ENCODE measurements at places on chromosomes 1 and 21.
A peak's percentile ranks its signal among the peaks of the same experiment; 100 is the strongest.

DNA sequence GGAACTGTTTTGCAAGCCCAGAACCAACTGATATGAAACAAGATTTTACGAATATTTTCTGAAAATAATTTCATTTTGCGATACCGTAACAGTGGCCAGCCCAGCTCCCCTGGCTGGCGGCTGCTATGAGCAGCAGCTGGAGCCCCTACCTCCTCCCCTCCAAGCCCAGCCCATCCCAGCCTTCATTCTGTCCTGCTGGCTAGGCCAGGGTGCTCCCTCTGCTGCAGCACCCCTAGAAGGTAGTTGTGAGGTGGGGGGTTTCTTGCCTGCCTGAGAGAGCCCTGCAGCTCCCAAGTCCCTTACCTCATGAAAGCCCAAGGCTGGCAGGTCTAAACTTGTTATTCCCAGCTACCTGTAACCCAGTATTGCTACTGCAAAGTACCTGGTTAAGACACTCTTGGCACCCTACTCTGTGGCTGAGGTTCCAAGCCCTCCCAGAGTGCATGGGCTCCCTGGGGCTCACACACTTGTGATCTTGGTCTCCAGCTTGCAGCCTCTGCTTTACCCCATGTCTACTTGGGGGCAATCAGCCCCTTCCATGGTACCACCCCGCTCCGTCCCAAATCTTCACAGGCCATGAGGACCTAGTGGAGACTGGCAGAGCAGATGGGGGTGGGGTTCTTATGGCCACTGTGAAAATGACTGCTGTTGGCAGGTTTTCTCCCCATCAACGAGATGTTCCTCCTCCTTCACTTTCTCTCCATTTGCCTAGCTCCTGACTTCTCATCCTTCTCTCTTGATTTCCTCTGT is 239.8 kb downstream of the TRABD2B start:
- DNase-seq: no peak

GRCh38 chr1:223304931-223305330 is 59.0 kb downstream of the SUSD4 start:
- DNase-seq: no peak

- DNase-seq: no peak
Observed at GRCh38 chr21:35102488-35103371, 53.6 kb upstream of the RUNX1 start.

DNA sequence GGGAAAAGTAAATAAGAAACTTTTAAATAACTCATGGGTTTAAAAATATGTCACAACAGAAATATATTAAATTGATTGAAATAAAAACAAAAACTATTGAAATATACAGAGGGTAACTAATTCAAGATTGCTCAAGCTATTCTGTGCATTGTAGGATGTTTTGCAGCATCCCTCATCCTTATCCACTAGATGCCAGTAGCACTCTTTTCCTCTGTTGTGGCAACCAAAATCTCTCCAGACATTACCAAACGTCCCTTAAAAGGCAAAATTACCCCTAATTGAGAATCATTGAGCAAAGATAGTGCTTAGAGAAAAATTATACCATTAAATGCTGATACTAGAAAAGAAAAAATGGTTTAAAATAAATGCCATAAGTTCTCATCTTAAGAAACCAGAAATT is 682.6 kb downstream of the RWDD3 start:
- DNase-seq: no peak

DNA sequence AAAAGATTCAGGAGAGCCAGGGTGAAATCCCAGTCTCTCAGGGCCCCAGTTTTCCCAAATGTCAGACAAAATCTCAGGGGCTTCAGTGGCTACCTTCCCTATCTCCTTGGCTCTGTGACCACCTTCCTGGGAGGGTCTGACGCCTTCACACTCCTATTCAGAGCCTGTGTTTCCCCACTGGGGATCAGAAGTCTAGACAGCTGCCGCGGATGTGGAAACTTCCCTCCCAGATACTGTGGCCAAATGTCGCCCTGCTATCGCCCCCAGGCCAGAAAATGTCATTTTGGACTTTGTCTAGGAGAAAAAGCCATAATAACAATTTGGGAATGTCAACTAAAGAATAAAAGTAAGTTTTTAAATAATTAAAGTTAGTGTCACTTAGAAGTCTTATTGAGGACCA is 15.9 kb downstream of the A3GALT2 start:
- no peak for DNase-seq

DNA sequence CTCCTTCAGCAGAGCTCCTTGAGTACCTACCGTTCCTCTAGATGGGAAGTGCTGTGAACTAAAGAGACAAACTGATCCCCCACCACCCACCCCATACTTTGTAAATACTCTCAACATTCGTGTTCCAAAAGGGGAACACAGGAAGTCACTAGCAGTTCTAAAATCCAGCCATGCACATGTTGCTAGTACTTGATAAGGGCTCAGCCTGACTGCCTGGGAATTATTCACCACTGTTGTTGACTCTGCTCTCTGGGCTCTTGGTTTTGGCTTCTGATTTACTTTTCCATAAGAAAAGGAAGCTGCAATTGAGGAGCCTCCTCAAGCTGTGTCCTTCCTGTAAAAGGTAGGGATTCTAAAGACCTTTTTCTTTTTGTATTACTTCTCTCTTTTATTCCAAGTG is 67.5 kb downstream of the IVNS1ABP start:
- no peak for DNase-seq

- no peak for DNase-seq
Observed at GRCh38 chr1:67803380-67804279, 29.6 kb downstream of the GNG12 start.

DNA sequence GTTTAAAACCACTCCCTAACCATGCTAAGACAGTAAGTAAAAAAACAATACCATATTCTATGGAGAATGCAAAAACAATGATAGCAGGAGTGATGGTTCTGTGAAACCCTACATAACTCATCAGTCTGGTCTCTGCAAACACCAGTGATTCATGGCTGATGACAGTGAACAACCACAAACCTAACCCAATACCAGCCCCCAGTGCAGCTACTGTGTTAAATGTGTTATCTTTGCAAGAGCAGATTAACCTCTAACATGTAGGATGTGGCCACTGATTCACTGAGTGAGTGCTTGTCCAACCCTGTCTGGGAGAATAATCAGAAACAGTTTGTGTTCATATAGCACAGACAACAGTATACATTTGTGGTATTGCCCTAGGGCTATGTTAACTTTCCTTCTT is 100.2 kb upstream of the COG2 start:
- DNase-seq: no peak

GRCh38 chr1:38208716-38209632 is 162.4 kb upstream of the POU3F1 start:
- DNase-seq: no peak

GRCh38 chr21:45898781-45899180 is 82.8 kb upstream of the COL6A1 start:
- DNase-seq: no peak

DNA sequence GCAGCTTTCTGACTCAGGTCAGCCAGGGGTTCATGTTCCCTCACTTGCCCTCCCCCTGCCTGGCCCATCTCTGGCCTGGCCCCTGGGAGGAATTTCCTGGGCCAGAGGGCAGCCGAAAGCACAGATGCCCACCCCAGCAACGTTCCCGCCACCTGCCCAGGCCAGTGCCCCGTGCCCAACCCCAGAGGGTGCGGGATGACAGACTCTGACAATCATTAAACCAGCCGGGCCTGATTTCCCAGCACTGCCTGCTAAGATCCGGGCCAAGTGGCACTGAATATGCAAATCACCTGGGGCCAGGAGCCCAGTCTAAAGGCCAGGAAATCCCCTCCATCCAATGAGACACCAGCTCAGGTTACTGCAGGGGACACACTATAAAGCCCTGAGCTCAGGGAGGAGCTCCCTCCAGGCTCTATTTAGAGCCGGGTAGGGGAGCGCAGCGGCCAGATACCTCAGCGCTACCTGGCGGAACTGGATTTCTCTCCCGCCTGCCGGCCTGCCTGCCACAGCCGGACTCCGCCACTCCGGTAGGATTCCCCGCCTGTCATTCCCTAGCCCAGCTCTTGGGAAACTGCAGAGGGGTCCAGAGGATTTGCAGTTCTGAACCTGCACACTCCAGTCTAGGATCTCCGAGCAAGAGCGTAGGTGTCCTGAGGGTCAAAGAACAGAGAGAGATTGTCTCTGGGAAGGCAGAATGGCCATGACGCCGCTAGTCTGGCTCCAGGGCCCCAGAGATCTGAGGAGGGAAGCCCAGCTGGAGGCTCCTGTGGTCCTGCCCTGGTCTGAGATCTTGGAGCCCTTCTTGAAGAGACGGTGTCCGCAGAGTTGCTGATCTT is at the start of gene ELF3:
Gene ELF3, plus strand, starts transcription at position 408 of the 836 bp plus-strand sequence. CDS start 550 bp downstream, outside the sequence.
- no peak for DNase-seq

- DNase-seq: peak; percentile 84
Observed at GRCh38 chr1:247448107-247448791, 9.7 kb downstream of the OR2B11 start.

- no peak for DNase-seq
Observed at GRCh38 chr1:44696789-44697345, 22.4 kb downstream of the ARMH1 start.

GRCh38 chr1:214228976-214229375 is 52.0 kb upstream of the SMYD2 start:
- DNase-seq: no peak

- no peak for DNase-seq
Observed at GRCh38 chr1:77514921-77515776, 167.3 kb downstream of the ZZZ3 start.

GRCh38 chr1:77467741-77468140 is 185.9 kb downstream of the AK5 start:
- DNase-seq: no peak

- no peak for DNase-seq
Observed at GRCh38 chr1:87182611-87183010, 146.1 kb upstream of the LMO4 start.

- DNase-seq: no peak
Observed at GRCh38 chr1:5111581-5111980, 457.2 kb downstream of the AJAP1 start.

DNA sequence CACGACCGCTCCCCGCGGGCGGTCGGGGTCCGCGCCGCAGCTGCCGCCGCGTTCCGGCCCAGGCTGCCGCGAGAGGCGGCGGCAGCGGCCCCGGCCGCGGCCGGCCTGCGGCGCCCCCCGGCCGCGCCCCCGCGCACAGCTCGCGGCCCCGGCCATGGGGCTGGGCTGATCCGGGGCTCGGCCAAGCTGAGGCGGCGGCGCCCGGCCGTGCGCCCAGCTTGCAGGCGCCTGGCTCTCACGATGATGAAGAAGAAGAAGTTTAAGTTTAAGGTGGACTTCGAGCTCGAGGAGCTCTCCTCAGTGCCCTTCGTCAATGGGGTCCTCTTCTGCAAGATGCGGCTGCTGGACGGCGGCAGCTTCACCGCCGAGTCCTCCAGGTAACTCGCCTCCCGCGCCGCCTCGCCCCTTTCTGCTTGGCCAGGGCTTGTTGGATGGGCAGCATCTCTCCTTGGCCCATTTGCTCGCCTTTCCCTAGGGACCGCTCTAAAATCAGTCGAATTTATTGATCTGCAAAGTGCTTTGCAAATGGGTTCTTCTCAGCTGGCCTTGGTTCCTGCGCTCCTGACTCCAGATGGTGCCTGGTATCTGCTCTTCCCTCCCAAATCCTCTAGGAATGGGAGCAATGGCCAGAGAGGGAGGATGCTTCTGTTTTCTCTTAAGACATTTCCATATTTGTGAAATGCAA is 431 bp downstream of the EEIG2 start:
- DNase-seq: no peak

GRCh38 chr1:190124068-190124467 is 353.6 kb downstream of the BRINP3 start:
- no peak for DNase-seq

GRCh38 chr1:80645621-80646020 is 1155.1 kb upstream of the ADGRL2 start:
- no peak for DNase-seq

DNA sequence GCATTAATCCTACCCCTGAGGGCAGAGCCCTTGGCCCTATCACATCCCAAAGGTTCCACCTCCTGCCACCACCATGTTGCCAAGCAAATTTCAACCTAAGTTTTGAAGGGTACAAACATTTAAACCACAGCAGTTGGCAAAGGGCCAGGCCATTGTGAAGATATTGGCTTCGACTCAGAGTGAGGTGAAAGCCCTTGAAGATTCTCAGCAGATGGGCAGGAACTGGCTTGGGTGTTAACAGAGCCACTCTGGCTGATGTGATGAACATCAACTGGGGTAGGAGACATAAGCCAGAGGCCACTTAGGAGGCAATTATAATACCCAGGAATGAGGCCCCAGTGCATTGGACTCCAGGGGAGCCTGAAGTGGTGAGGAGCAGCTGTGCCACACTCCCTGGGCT is 207.7 kb upstream of the KAZN start:
- no peak for DNase-seq

DNA sequence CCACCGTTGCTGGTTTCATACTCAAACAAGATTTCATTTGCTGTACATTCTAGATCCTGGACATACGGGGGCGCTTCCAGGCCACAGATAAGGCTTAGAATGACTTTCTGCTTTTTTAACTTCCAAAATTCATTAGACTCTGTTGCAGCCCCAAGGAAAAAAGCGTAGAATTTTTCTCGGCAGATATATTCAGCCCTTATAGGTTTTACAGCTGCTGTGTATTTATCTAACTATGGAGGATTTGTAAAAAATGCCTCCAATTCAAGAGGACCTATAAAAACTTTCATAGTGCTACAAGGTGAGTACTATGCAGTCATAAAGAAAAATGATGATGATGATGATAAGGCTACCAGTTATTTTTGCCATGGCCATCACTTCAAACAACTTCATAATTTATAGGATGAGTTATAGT is 51.6 kb downstream of the SLC30A10 start:
- DNase-seq: no peak

DNA sequence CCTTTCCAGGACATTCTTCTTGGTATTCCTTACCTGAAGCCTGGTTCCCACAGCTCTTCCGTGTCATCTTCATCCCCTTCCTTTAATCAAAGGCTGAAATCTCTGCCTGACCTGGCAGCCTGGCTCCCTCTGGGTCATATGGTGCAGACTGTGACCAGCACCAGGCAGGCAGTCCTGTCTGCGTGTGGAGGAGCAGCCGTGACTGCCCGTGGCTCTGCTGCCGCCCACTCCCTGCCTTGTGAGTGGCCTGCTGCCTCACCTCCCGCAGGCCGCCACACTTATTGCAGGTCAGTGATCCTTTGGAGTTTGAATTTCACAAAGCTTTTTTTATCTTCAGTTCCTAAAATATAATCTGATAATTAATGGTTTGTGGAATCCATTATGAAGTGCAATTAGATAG is 36.2 kb upstream of the EPHA8 start:
- no peak for DNase-seq

GRCh38 chr1:209751627-209752231 is 4.1 kb upstream of the TRAF3IP3 start:
- no peak for DNase-seq

GRCh38 chr1:190320952-190321351 is 156.7 kb downstream of the BRINP3 start:
- no peak for DNase-seq

Data from vagina (tissue), 2 donors.